ENCODE measurements at places on chromosomes 13 and 19. TPM values are rescaled to one million over a fixed set of nuclear protein-coding genes. Genes with fewer than 3 reads are reported as not detected.
A peak's percentile ranks its signal among the peaks of the same experiment; 100 is the strongest.

Gene ZNF784
- total RNA-seq = 3.9 TPM

Gene CASP14
- total RNA-seq = not detected

Gene KBTBD6
- 4.2 TPM for total RNA-seq

Gene ICAM4
- total RNA-seq = 0.59 TPM

Gene OR7D2
- total RNA-seq = 0.17 TPM

GRCh38 chr13:50561739-50562138 is 281.8 kb downstream of the DLEU7 start:
- no peak overlapping the region for H3K4me3 ChIP-seq
- no peaks in the 10 kb centered on the region for H3K36me3 ChIP-seq
- DNase-seq = no peak
- no peak overlapping the region for H3K27ac ChIP-seq
- H3K27me3 ChIP-seq = no peaks in the 10 kb centered on the region

- H3K36me3 ChIP-seq = no peaks in the 10 kb centered on the region
- DNase-seq = no peak
- H3K4me1 ChIP-seq = no peaks in the 10 kb centered on the region
Observed at GRCh38 chr13:110368408-110368807, 61.3 kb downstream of the COL4A2 start.

DNA sequence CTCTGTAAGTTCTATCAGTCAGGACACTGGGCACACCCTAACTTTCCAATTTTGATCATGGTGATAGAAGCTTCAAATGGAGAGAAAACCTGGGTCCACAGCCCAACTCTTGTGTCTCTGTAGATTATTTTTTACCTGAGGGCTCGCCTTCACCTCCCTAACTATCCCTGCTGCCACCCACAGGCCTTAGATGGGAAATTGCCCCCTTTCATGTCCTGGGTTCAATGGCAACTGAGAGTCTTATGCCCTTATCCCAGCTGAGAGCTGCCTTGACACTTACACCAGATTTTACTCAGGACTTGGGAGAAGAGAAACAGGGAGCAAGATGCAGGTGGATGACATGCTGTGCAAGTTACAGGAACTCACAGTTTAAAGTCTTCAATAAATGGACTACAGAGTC is 81.7 kb downstream of the RAP2A start:
- H3K36me3 ChIP-seq = no peaks in the 10 kb centered on the region
- no peaks in the 10 kb centered on the region for H3K4me1 ChIP-seq
- peaks cover 15% of the 10 kb centered on the region for H3K27me3 ChIP-seq
- H3K4me3 ChIP-seq = no peak overlapping the region

GRCh38 chr19:45569619-45570421 is 14.8 kb downstream of the OPA3 start:
- no peaks in the 10 kb centered on the region for H3K27me3 ChIP-seq
- no peak overlapping the region for H3K4me3 ChIP-seq
- H3K27ac ChIP-seq = no peak overlapping the region
- peaks cover 5% of the 10 kb centered on the region for H3K4me1 ChIP-seq
- peak; percentile 79 for DNase-seq
- no peaks in the 10 kb centered on the region for H3K36me3 ChIP-seq

- H3K27ac ChIP-seq = no peak overlapping the region
- H3K27me3 ChIP-seq = peaks cover 47% of the 10 kb centered on the region
- peak overlapping the region; percentile 12 for H3K4me3 ChIP-seq
- H3K36me3 ChIP-seq = no peaks in the 10 kb centered on the region
- H3K4me1 ChIP-seq = peaks cover 4% of the 10 kb centered on the region
Observed at GRCh38 chr13:27006519-27007161, 165.0 kb downstream of the USP12 start.

DNA sequence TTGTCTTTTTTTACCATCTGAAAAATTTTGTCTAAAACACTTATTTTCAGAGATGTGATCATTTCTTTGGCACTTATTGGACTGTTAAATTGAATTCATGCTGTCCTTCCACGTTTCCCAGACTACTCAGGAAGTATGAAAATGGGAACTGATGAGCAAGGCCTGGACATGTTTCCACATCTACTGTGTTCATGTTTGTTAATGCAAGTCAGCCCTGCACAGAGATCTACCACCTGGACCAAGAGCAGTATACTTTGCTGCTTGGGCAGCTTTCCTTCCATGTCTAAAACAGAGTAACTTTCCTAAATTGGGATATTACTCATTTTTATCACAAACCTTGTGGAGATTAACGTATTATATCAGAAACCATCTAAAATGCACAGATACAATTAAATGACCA is 687.4 kb downstream of the DIAPH3 start:
- H3K27ac ChIP-seq = no peak overlapping the region
- DNase-seq = no peak
- H3K4me3 ChIP-seq = no peak overlapping the region
- no peaks in the 10 kb centered on the region for H3K27me3 ChIP-seq

- DNase-seq = no peak
- H3K4me3 ChIP-seq = no peak overlapping the region
- H3K4me1 ChIP-seq = no peaks in the 10 kb centered on the region
- H3K27ac ChIP-seq = no peak overlapping the region
Observed at GRCh38 chr19:12465211-12465610, 19.4 kb downstream of the ZNF709 start.

- H3K36me3 ChIP-seq = peaks cover 58% of the 10 kb centered on the region
- H3K4me1 ChIP-seq = peaks cover 20% of the 10 kb centered on the region
- no peak for DNase-seq
- no peaks in the 10 kb centered on the region for H3K27me3 ChIP-seq
- H3K4me3 ChIP-seq = no peak overlapping the region
Observed at GRCh38 chr19:34375598-34375997, 10.6 kb downstream of the GPI start.

DNA sequence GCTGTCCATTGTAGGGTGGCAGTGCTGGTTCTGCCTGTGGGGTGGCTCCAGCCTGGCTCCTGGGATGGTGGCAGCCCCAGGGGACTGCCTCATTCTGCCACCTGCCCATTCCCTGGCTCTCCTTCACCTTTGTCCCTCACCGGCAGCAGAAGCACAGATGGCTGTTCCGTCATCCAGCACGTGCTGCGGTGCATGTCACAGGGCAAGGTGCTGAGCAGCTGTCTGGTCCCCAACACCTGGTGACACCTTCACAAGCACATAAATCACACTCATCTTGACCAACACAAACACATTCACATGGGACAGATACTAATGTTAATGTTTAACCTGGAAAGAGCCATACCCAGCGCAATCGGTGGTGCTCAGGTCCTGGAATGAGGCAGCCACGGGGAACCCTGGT is 126.8 kb downstream of the UQCRFS1 start:
- H3K27ac ChIP-seq = no peak overlapping the region
- no peaks in the 10 kb centered on the region for H3K4me1 ChIP-seq
- H3K27me3 ChIP-seq = peaks cover 4% of the 10 kb centered on the region
